ENCODE measurements at places on chromosomes 7 and 10.

- DNase-seq, result no peak
Observed at GRCh38 chr10:7577176-7577575, 89.6 kb downstream of the ITIH5 start.

- DNase-seq, result no peak
Observed at GRCh38 chr7:136370137-136370536, 393.0 kb upstream of the MTPN start.

- DNase-seq, result no peak
Observed at GRCh38 chr10:17921378-17921777, 30.3 kb upstream of the SLC39A12 start.

- DNase-seq, result no peak
Observed at GRCh38 chr7:31500656-31501055, 13.2 kb upstream of the ITPRID1 start.

DNA sequence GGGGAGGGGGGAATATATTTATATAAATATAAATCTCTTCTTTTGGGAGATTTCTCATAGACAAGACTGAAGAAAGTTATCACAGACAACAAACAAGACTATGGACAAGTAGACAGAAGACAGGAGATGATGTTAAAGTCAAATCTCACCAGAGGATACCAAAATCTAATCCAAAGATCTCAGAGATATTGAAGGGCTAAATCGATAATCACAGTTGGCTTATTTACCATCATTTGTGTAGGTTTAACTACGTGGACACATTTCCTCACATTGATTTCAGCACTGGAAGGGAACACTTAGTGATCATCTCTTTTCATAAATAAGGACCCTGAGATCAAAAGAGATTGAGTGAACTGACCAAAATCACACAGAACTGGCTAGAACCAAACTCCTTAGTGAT, 2.7 kb upstream of the INPP5F start:
- DNase-seq, result no peak

DNA sequence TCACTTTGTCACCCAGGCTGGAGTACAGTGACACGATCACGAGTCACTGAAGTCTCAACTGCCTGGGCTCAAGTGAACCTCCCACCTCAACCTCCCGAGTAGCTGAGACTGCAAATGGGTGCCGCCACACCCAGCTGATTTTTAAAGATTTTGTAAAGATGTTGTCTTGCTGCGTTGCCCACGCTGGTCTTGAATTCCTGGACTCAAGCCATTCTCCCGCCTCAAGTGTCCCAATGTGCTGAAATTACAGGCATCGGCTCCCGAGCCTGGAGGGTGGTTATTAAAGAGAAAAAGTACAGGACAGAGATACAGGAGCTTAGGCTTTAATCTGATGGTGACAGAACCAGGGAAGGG, 55.1 kb downstream of the KCTD7 start:
- no peak for DNase-seq

- peak; percentile 81 for DNase-seq
Observed at GRCh38 chr7:101947899-101948298, 130.5 kb downstream of the CUX1 start.

- DNase-seq, result no peak
Observed at GRCh38 chr10:92923416-92923815, 75.1 kb downstream of the EXOC6 start.

GRCh38 chr7:115068220-115068619, 146.3 kb downstream of the MDFIC start:
- DNase-seq, result no peak

- DNase-seq, result no peak
Observed at GRCh38 chr10:12250181-12250580, 54.2 kb downstream of the CDC123 start.

DNA sequence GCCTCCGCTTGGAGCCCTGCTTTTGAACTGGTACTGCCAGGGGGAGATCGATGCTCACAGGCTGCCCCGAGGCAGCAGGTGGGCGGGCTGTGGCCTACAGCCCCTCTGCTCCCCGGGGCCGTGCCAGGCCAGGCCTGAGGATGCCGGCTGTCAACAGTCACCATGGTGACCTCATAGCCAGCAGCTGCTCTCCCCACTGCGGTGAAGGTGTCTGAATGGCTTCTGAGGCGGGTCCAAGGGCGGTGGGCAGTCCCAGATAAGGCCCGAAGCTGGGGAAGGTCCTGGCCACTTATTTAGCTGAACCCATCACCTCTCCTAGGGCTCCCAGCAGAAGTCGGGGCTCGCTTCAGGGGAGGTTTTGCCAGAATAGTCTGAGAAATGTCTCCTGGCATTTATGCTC, 179.3 kb downstream of the ARHGAP12 start:
- no peak for DNase-seq

GRCh38 chr10:111137587-111137986, 60.8 kb downstream of the ADRA2A start:
- no peak for DNase-seq

DNA sequence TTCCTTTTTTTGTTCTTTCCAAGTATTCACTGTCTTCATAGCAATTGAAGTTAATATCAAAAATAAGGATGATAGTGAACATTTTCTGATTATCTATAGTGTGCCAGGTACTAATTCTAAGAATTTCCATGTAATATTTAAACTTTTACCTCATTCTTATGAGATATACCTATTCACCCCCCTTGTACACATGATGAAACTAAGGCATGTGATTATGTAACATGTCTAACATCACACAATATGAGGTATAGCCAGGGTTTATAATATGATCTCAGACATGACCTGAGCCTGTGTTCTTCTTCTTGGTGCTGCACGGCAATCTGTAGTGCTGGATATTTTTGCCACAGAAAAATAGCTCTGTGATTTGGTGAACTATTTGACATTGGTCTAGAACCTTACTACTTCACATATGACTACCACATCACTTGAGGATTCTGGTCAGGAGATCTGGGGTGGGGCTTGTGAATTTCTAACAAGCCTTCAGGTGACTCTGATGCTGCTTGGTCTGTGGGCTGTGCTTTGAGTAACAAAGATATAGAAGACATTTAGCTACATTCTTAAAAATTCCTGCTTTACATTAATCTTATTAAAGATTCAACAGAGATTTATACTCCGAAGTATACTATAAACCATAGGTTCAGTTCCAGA, 79.1 kb downstream of the TRIM24 start:
- no peak for DNase-seq

- no peak for DNase-seq
Observed at GRCh38 chr10:34474009-34474376, 341.1 kb downstream of the PARD3 start.

GRCh38 chr7:138137423-138138171, 61.3 kb downstream of the AKR1D1 start:
- DNase-seq, result no peak

- no peak for DNase-seq
Observed at GRCh38 chr7:26792576-26792975, 71.8 kb downstream of the SKAP2 start.

GRCh38 chr7:38833329-38833728, 75.7 kb downstream of the VPS41 start:
- no peak for DNase-seq

DNA sequence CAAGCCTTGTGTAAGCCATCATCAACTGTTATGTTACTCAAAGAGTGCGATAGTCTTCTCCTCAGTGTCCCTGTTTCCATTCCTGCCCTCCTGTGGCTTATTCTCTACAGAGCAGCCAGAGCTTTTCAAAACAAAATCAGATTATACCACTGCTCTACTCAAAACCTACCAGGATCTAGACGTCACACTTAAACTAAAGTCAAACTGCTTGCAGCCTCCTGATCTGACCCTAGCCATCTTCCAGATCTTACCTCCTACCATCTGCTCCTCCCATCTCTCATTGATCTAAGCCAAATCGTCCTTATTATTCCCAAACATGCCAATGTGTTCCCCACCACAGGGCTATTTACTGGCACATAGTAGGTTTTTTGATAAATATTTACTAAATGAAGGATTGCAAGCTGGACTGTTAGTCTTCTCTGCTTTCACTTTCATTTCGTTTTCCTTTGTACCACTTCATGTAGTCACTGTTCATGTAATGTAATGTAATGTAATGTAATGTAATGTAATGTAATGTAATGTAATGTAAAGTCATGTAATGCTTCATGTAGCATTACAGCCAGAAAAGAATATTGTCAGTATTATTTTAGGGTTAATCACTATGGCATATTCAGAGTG, 116.1 kb downstream of the GPR37 start:
- DNase-seq, result no peak

DNA sequence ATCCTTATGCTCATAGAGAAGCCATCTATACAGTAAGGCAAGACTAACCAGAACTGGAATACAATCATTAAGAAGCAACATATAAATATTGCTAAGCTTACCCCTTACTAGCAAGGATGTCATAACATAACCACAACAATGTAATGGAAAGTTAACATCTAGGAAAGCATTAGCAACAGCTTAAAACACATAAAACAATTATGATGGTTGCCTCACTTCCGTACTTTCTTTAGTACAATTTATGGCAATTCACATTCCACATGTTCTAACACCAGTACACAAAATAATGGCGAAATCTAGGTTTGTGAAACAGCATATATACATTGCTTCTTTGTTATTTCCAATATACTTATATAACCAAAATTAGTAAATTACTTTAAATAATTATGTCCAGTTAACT, 195.0 kb downstream of the AHR start:
- no peak for DNase-seq

DNA sequence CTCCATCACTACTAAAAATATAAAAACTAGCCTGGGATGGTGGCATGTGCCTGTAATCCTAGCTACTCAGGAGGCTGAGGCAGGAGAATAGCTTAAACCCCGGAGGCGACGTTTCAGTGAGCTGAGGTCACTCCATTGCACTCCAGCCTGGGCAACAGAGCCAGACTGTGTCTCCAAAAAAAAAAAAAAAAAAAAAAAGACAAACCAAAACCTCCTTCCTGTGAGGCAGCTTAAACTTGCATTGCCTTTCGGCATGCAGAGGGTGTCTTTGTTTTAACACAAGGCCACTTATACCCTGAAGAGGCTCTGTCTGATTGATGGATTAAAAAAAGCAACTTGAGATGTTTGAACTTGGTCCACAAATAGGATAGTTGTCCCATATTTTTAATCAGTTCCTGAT, 128.4 kb upstream of the RSU1 start:
- no peak for DNase-seq
